ENCODE measurements at places on chromosomes 1 and 21. TPM values are rescaled to one million over a fixed set of nuclear protein-coding genes. Genes with fewer than 3 reads are reported as not detected.
A peak's percentile ranks its signal among the peaks of the same experiment; 100 is the strongest.

Gene KAZN
- total RNA-seq = 29.5 TPM

Gene TRIM67
- not detected for total RNA-seq

Gene LEFTY1
- not detected for total RNA-seq

Gene UBE2G2
- 96.5 TPM for total RNA-seq

Gene SLC25A34
- 3.2 TPM for total RNA-seq

Gene KCNE1
- total RNA-seq = 2.2 TPM

DNA sequence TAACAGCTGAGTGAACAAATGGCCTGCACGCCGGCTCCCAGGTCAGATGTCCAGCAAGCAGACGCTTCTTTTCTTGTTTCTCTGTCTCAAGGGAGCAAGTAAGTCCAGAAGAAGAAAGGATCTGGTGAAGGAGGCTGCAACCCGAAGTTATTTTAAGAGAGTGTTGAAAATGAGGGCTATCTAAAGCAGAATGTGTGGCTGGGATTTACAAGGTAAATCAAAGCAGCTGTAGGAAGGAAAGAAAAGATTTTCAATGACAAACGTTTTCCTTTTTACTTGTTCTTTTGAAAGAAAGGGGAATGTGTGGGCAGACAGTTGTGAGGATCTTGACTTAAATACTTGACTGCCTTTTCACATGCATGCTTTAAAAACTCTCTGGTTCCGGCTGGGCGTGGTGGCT lies 311.5 kb downstream of the KIF26B start:
- no peaks in the 10 kb centered on the region for H3K4me1 ChIP-seq
- H3K4me3 ChIP-seq = no peak overlapping the region
- no peaks in the 10 kb centered on the region for H3K27me3 ChIP-seq

DNA sequence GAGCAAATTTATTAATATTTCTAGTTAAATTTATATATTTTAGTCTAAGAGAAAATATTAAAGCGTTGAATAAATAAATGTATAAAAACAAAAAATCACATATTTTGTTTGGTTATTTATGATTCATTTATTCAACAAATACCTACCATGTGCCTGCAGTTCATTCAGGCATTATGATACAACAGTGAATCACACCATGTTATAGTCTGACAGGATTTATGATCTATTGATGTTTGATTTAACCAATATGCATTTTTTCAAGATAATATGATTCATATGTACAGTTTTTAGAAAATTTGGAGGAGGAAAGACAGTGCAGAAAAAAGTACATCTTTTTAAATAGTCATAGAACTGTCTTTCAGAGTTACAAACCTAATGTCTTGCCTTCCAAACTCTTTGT lies 7.4 kb upstream of the TRIM58 start:
- H3K36me3 ChIP-seq = no peaks in the 10 kb centered on the region
- no peak overlapping the region for H3K4me3 ChIP-seq
- H3K27me3 ChIP-seq = no peaks in the 10 kb centered on the region
- no peak for DNase-seq
- H3K4me1 ChIP-seq = no peaks in the 10 kb centered on the region

DNA sequence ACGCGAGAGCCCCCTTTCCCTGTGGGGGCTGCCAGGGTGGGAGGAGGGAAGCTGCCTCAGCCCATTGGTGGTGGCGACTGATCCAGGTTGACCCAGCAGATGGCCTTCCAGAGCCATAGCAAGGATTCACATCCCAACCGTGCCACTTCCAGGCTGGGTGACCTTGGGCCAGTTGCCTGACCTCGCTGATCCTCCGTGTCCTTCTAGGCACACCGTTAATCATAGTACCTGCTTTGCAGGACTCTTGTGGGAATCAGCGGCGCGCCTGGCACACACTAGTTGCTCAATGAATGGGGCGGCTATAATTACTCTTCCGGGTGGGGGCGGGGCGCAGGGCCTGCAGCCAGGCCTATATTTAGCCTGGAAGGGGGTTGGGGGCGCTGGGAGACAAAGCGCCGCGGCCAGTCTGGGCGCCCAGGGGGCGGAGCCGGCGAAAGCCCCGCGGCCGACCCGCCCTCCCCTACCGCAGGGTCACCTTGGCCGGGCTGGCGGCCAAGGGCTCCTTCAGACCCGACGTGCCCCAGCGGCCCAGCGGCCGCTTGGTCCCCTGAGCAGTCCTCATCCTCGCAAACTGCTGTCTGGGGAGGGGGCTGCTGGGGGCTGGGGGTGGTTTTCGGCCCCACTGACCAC lies 5.1 kb downstream of the HSPB7 start:
- H3K4me1 ChIP-seq = peaks cover 47% of the 10 kb centered on the region
- H3K4me3 ChIP-seq = peak overlapping the region; percentile 40
- H3K36me3 ChIP-seq = no peaks in the 10 kb centered on the region

- H3K4me3 ChIP-seq = no peak overlapping the region
- no peak for DNase-seq
- peak overlapping the region; percentile 38 for H3K27ac ChIP-seq
- H3K4me1 ChIP-seq = no peaks in the 10 kb centered on the region
- H3K27me3 ChIP-seq = no peaks in the 10 kb centered on the region
Measured at GRCh38 chr21:41250519-41250918, 66.1 kb upstream of the FAM3B start.

GRCh38 chr21:29279558-29279957 lies 19.2 kb upstream of the BACH1 start:
- no peaks in the 10 kb centered on the region for H3K36me3 ChIP-seq
- no peaks in the 10 kb centered on the region for H3K4me1 ChIP-seq
- no peak overlapping the region for H3K4me3 ChIP-seq
- no peak for DNase-seq
- no peaks in the 10 kb centered on the region for H3K27me3 ChIP-seq

DNA sequence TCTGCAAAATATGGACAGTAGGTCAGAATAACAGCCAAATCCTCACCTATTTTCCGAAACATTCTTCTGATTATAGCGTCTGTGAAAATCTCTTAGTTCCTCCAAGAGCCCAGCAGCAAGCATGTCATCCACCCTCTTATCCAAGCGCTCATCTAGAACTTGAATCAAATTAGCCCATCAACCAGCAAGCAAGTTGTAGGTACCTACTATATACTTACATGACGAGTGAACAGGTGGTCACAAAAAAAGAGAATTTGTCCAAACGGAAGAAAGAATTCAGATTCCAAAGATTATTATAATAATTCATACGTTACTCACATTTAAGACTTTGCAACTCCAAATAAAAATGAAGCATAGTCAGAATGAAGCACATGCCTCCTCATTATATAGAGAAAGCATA lies 35.4 kb downstream of the TRIT1 start:
- peaks cover 23% of the 10 kb centered on the region for H3K36me3 ChIP-seq
- H3K4me3 ChIP-seq = no peak overlapping the region
- peaks cover 34% of the 10 kb centered on the region for H3K4me1 ChIP-seq
- no peak for DNase-seq
- H3K27ac ChIP-seq = no peak overlapping the region
- H3K27me3 ChIP-seq = no peaks in the 10 kb centered on the region

DNA sequence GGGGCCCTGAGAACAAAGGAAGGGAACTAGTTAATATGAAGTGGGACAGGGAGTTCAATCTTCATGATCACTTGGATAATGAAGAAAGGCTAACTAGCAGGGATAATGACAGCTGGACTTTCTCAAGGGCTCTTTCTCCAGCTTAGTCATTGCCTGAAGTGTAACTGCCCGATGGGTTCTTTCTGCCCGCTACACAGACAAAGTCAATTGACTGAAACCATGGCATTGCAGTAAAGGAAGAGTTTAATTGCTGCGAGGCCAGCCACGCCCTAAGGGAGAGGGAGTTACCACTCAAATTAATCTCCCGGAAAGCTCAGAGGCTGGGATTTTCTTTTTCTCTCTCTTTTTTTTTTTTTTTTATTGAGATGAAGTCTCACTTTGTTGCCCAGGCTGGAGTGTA lies 16.6 kb upstream of the SLC2A5 start:
- peaks cover 38% of the 10 kb centered on the region for H3K4me1 ChIP-seq
- no peaks in the 10 kb centered on the region for H3K36me3 ChIP-seq
- H3K27me3 ChIP-seq = no peaks in the 10 kb centered on the region
- H3K4me3 ChIP-seq = no peak overlapping the region

DNA sequence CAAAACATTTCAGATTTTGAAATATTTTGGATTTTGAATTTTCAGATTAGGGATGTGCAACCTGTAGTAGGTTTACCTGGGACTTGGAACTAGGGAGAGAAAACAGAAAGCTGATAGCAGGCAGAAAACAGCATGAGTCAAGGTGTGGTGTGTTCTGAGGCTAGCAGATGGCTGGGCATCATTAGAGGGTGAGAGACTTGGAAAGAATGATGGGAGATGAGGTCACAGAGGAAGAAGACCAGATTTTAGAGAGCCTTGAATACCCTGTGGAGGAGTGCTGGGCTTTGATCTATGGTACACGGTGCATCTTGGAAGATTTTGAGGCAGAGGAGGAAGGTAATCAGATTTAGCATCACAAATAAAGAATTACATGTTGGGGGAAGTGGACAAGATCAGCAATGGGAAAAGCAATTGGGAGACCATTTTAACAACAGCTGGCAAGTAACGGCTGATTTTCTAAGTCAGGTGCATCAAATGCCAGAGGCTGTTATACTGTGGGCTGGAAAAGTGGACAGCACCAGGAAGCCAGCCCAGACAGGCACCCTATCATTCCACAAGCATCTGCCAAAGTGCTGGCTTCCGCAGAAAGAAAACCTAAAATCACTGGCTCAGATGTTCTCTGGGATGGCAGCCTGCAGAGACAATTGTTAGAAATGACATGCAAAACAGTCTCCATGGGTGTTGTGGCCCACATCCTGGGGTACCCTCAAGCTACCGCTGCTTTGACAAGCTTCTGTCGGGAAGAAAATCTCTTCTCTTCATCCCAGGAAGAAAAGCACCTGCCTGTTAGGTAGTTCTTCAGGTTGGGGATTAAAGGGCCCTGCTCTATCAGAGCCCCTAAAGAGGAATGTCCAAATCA lies 30.9 kb upstream of the CAMK1G start:
- H3K36me3 ChIP-seq = no peaks in the 10 kb centered on the region
- no peak overlapping the region for H3K4me3 ChIP-seq
- no peaks in the 10 kb centered on the region for H3K4me1 ChIP-seq
- no peaks in the 10 kb centered on the region for H3K27me3 ChIP-seq

GRCh38 chr1:152796421-152796820 lies at the start of gene LCE1D:
Gene LCE1D (plus strand): TSS chr1:152796721. CDS start chr1:152797795, 1,074 bp downstream.
- no peak for DNase-seq
- no peak within 1 kb of the TSS for H3K27ac ChIP-seq
- no peaks in the 10 kb centered on the region for H3K36me3 ChIP-seq
- H3K4me3 ChIP-seq = no peak within 1 kb of the TSS
- no peaks in the 10 kb centered on the region for H3K4me1 ChIP-seq

- no peak overlapping the region for H3K4me3 ChIP-seq
- H3K27ac ChIP-seq = no peak overlapping the region
- H3K27me3 ChIP-seq = no peaks in the 10 kb centered on the region
- DNase-seq = no peak
- no peaks in the 10 kb centered on the region for H3K36me3 ChIP-seq
Measured at GRCh38 chr21:36729310-36729970, 30.5 kb downstream of the SIM2 start.

- H3K27ac ChIP-seq = peak overlapping the region; percentile 74
- H3K36me3 ChIP-seq = no peaks in the 10 kb centered on the region
- peak overlapping the region; percentile 52 for H3K4me3 ChIP-seq
- H3K27me3 ChIP-seq = no peaks in the 10 kb centered on the region
Measured at GRCh38 chr1:66331658-66332547, 202.1 kb upstream of the SGIP1 start.

DNA sequence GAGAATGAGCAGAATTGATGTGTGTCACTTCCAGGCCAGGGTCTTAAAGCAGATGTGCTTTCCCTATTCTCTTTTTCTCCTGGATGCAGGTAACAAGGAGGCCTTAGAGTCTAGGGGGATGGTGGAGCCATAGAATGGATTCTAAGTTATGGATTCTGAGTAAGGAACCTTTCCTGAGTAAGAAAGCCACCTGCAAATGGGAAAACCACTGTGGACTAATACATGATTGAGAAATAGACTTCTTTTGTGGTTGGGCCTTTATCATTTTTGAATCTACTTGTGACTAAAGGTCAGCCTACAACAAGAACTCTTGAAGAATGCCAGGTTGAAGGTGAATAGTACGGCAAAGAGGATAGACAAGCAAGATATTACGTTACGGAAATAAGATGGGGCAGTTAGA lies 116.1 kb downstream of the CDC7 start:
- no peak overlapping the region for H3K27ac ChIP-seq
- no peaks in the 10 kb centered on the region for H3K36me3 ChIP-seq
- H3K27me3 ChIP-seq = no peaks in the 10 kb centered on the region
- H3K4me3 ChIP-seq = no peak overlapping the region
- no peak for DNase-seq
- H3K4me1 ChIP-seq = peaks cover 3% of the 10 kb centered on the region

DNA sequence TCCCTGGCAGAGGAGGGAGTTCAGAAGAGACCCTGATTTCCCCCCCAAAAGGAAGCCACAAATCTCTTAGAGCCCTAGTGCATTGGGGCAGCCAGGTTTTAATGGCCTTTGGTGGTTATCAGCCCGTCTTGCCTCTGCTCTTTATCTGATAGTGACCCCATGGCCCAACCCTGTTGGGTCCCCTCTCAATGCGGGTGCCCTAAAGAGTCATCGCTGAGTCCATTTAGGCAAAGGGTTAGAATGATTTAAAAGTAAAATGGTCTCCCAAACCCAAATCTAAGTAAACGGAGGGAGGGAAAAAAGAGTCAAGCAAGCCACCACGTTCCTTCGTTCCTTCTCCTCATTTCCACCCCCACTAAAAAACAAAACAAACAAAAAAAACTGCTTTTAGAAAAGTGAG lies 164.0 kb downstream of the RUNX1 start:
- DNase-seq = no peak
- peaks cover 15% of the 10 kb centered on the region for H3K4me1 ChIP-seq
- H3K36me3 ChIP-seq = peaks cover 4% of the 10 kb centered on the region
- H3K4me3 ChIP-seq = peak overlapping the region; percentile 84

- no peak overlapping the region for H3K27ac ChIP-seq
- no peak for DNase-seq
- H3K36me3 ChIP-seq = no peaks in the 10 kb centered on the region
- no peaks in the 10 kb centered on the region for H3K27me3 ChIP-seq
- no peak overlapping the region for H3K4me3 ChIP-seq
Measured at GRCh38 chr1:102595106-102595505, 513.2 kb downstream of the COL11A1 start.

DNA sequence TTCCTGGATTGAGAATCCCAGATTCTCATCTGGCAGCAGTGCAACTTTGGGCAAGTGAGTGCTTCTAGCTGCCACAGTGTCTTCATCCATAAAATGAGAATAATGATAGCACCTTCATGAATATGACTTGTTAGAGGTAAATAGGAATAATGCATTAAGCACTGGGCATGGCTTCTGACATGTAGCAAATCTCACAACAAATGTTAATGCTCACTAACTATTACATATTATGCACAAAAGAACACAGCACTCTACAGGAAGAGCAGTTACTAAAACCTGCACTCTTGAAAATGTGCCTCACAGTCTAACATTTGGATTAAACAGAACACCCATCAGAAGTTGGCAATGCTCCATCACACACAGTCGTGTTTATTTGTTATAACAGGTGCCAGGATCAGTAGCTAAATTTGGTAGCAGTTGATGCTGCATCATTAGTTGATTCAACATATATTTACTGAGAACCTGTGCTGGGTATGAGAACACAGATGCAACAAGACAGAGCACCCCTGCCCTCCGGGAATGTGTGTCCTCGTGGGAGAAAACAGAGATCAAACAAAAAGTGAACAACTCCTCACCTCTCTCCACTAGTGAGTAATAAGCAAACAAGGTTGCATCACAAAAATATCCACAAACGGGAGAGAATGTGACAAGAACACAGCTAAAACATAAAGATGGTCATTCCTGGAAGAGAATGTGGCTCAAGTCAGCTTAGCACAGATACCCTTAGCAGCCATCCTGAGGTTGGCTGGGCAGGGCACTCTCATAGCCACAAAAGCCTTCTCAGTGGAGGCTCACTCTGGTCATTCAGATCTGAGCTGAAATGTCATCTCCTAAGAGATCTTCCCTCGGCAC lies 26.2 kb upstream of the LBR start:
- H3K36me3 ChIP-seq = no peaks in the 10 kb centered on the region
- peak overlapping the region; percentile 48 for H3K27ac ChIP-seq
- H3K27me3 ChIP-seq = no peaks in the 10 kb centered on the region
- peaks cover 30% of the 10 kb centered on the region for H3K4me1 ChIP-seq
- no peak for DNase-seq

Measured in vagina (tissue), 2 donors.